CMK (cell line): ENCODE measurements at places on chromosomes 6 and 20.

GRCh38 chr6:156507656-156508055, 269.5 kb upstream of the ARID1B start:
- DNase-seq: no peak

- DNase-seq: no peak
Observed at GRCh38 chr6:119237177-119237715, 112.3 kb downstream of the MAN1A1 start.

DNA sequence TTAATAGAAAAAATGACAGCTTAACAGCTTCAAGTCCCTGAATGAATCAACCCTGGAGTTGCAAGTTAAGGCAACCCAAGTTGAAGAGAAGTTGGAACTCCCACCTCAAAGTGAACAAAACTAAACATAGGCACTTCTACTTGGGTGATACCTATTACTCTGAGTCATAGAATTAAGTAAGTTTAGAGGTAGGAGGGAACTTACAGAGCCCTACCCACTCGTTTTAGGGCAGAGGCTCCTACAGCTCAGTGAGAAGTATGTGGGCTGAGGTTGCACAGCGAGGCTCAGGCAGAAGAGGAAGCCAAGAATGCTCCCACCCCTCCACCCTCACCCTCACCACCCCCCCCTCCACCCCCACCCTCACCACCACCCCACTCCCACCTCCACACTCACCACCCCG, 42.2 kb downstream of the NFATC2 start:
- DNase-seq: no peak

- no peak for DNase-seq
Observed at GRCh38 chr6:56842686-56843475, 112.0 kb upstream of the BEND6 start.

DNA sequence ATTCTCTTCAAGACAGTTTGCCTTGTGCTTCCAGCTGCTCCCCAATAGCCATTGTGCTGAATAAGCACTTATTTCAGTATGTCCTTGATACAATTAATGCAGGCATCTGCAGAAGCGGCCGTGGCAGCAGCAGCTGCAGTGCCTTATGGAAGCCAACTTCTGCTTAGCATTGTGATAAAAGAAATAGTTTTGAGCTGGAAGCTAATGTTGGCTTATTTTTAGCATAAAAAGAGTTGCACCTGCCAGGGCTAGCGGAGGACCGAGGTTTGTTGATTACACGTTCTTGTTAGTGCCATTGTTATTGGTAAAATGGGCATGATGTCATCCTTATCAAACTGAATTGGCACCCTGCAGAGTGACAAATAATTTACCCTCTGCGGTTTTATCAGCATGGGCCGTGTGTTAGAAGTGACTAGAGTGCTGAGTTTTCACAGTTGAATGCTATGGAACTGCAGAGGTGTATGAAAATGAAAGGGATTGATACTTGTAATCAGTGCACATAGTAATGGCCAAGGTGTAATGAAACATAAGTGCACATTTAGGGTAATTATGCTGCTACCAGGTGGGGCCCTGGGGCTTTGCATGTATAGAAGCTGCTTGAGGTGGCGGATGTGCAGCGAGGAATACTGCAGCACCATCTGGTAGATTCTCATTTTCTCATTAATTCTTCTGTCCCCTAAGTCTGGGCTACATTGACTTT, 334.3 kb downstream of the CDKAL1 start:
- no peak for DNase-seq

DNA sequence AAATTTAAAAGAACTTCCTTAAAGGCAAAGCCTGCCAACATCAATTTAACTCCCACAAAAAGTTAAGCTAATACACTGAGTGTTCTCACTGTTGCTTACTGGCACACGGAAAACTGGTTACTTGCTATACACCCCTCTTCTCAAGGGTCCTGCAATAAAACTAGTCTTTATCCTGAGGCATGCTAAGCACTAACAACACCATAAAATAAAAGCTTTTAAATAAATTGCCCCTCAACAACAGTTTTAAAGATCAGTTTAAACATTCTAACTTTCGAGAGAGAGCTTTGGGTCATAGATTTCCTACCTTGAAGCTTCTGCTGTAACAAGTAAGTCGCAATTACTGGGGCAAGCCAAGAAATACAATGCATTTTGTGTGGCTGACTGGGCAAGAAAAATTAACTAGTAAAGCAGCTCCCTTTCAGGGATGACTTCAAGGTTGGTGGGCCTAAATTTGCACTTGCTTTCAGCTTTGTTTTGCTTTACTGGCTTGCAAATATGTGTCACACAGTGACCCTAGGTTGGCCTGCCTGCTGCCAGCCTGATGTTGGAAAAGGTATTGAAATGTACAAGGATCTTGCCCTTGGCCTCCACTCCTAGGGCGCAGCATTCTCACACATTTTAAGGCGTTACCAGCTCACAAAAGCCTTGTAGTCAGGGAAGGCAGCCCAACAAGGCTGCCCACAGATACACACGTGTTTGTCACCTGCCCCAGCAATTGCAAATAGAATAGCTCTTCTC, 4.0 kb upstream of the HEY2 start:
- DNase-seq: no peak

GRCh38 chr20:20808016-20808415, 95.6 kb upstream of the RALGAPA2 start:
- no peak for DNase-seq

GRCh38 chr6:25035512-25036435, 100.0 kb upstream of the RIPOR2 start:
- DNase-seq: peak; percentile 43

DNA sequence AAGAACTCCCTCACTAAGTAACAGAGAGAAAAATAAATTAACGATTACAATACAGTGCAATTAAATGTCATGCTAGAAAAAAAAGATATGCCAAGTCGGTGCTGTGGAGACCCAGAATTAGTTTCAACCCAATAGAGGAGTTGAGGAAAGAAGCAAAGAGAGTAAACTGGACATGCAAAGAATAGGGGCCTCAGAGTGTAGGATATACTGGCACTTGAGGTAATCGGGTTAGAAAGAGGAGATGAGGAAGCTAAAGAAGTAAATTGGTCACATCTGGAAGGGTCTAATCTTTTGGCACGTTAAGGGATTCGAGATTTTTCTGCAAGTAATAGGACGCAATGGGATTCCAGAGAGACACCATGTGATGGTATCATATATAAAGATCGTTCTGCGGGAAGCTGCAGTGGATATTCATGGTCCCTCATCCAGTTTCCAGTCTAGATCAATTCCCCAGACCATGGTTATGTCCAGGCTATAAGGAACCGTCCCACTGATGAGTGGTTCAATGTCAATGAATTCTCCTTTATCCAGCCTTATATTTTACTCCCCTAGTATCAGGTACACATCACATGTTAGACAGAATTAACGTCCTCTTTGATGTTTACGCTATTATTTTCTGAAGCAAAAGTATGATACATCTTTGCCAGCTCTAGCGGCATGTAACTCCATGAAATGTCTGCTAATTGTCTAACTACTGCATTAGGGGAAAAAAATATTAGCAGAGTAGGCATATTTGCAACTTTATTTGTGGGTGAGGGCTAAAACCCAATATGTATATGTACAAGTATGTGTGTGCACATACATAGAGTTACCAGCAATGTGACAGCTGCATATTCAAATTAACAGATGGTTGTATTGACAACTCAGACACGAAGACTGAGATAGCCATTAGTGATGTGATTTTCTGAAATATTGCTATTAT, 1.1 kb upstream of the TBC1D32 start:
- DNase-seq: no peak

- no peak for DNase-seq
Observed at GRCh38 chr6:36712816-36713215, 15.2 kb downstream of the RAB44 start.

DNA sequence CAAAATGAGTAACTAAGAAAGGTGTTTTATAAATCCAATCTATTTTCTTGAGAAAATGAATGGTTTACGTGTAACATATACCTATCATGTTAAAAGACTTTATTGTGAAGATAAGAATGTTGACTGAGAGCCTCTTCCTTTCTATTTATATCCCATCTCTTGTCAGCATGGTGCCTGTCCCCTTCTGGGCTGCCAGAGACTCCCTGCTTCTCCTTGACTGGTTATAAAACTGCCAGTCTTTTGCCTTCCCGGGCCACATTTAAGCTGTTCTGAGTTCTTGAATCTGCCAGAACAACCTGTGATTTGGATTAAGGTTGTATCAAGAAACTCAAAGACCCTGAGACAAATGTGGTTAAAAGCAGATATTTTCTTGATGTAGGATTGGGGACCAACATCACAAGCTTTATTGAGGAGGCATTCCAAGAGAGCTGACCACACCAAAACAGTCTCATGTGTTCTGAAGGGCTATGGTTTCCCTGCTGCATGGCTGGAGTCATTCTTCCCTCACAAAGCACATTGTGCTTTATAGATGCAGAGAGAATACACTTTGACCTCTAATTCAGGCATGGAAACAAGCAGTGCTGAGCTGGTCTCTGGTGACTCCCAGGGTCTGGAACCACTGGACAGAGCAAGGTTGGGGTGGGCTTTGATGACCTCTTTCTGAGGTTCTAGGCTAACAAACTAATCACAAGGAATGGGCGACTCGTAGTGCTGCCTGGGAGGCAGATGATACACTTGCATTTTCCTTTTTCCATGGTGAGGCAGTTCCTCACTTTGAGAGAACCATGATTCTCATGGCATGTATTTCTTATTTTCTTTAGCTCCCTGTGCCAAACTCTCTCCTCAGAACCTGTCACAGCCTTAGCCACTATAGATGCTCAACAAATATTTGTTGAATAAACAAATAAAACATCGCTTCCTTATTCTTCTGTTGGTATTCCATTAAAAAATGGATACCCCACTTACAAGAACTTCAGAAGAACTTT, 205.0 kb upstream of the PREP start:
- no peak for DNase-seq

DNA sequence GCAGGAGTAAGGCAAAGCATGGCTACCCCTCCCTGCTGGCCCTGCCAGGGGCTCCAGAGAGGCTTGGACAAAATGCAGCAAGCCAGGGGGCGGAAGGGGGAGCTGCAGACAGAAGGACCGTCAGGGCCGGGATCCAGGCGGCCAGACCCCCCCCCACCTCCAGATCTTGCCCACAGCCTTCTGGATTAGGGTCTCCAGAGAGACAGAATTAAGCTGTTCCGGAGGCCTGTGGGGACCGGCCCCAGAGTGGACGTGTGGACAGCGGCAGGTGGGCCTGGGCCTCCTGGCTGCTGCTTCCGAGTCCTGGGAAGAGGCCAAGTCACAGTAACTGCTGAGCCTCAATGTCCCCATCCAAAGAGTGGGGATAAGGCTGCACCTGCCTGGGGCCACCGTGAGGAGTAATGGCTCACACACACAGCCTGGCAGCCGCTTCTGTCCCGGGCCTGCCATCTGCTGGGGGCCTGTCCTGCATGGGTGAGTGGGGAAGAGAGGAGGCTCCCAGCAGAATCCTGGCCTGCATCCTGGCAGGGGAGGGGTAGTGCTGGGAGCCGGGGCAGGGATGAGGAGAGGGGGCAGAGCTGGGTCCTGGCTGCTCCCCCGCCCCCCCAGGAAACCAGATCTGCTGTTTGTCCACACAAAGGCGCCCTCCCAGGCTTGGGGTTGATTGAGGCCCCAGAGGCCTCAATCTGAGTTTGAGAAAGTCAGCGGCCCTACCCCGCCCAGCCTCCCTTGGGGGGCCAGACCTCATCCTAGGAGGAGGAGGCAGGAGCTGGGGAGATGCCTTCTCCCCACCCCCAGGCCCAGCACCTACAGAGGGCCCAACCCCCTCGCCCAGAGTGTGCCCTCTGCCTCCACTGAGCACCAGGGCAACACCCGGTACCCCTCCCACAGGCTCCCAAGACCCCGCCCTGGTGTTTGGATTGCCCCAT, 3.9 kb downstream of the LAMA5 start:
- no peak for DNase-seq

DNA sequence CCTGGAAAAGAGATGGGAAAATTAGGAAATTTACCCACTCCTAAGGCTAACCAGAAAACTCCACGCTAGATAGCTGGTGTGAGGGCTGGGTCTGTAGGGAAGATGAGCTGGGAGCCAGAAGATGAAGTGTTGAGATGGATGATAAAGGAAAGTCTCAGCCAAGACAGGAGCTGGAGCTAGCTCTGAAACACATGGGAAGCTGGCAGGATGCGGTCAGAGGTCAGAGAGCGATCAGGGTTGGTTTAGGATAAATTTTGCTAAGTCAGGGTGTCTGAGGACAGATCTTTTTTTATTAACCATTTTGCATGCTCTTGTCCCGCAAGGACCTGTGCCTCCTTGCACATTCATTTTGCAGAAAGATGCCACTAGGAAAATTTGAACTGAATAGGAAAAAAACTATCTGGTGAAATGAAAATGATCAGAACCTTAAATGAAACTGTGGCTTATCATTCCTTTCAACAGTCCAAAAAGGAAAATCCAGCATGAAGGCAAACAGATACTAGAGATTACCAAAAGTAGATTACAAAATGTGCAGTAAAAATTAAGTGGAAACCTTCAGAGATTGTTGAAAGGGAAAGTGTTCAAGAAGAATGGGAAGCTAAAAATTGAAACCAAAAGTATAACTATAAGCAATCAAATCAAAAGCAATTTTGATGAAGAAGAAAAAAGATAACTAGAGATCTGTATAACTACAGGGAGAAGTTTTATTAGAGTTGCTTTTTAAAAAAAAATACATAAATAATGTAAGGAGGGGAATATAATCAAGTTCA, 10.7 kb upstream of the EDN1 start:
- no peak for DNase-seq

GRCh38 chr6:44697327-44697726, 309.8 kb downstream of the CDC5L start:
- no peak for DNase-seq
